Activated naive CD8-positive, alpha-beta T cell treated with anti-CD3 and anti-CD28 coated beads, Interleukin-2, amount 10 ng/mL, durations not matched to agents 7 days and 5 days (primary cell): ENCODE measurements at places on chromosomes 6 and 20.

DNA sequence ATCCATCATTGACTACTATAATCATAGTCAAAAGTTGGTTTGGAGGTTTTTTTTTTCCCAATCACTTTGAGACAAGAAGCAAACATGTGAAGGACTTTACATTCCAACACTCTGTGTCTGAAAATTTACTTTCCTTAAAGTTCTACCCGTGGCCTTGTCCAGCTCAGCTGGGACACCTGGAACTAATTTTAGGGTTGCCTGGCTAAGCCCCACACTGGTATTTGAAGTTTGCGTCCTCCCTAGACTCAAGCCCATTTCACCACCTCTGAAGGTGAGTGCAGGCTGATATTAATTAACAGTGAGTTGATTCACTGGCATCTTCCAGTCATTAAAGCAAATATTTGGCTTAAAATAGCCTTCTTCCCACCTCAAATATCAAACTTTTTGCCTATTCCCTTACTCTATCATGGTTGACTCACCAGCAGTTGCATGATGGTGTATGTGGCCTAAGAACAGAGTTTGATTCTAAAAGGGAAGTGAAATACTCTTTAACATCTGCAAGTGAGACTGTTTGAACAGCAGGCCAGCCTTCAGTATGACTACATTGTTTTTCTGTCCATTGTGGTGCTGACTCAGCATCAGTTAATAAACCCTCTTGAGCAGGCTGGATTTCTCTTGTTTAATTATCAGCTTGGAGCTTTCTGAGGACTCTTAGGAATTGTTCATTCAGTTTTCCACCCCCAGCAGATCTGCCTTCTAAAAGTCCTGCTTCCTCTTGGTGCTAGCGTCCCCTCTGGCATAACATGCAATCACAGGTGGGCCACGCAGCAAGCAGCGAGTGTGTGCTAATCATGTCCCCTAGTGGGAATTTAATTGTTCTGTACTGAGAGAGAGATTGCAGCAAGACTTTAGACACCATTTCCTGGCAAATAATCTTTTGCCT lies 1.8 kb upstream of the PRDM1 start:
- no peak overlapping the region for H3K27ac ChIP-seq
- H3K4me3 ChIP-seq = no peak overlapping the region
- peaks cover 47% of the 10 kb centered on the region for H3K4me1 ChIP-seq
- H3K36me3 ChIP-seq = peaks cover 2% of the 10 kb centered on the region
- DNase-seq = no peak

GRCh38 chr6:129113637-129114036 lies 230.7 kb downstream of the LAMA2 start:
- DNase-seq = no peak
- no peak overlapping the region for H3K27ac ChIP-seq
- no peaks in the 10 kb centered on the region for H3K4me1 ChIP-seq
- no peaks in the 10 kb centered on the region for H3K36me3 ChIP-seq
- peaks cover 2% of the 10 kb centered on the region for H3K27me3 ChIP-seq
- H3K4me3 ChIP-seq = no peak overlapping the region

DNA sequence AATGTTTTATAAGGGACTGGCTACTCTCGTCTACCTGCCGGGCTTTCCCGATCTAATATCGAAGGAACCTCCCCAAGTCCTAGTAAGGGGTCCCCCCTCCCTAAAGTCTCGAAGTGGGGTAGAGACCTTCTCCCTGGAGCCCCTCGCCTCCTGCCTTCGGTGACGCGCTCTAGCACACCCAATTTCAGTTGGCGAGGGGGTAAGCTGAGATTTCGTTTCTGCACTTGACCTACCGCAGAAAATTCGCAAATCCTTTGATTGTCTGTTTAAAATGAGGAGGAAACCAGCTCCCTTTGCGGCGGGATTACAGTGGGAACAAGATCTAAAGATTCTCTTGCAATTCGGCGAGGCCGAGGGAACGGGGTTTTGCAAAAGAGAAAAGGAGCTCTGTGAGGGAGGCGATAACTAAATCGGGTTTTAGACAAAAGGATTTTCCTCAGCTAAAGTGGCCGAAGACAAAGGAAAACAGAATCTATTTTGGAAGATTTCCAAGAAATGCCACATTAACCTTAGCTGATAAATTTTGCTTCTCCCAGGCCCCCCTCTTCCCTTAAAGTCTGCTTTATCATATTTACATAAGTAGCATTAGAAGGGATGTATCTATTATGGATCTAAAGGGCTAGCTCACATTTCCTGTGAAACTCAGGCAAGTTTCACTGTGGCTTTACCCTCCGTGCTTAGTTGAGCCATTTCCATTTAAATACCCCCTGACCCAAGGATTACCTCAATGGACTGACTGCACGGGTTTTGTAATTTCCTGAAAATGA lies 8.4 kb downstream of the SIM1 start:
- peaks cover 3% of the 10 kb centered on the region for H3K4me1 ChIP-seq
- peaks cover 10% of the 10 kb centered on the region for H3K27me3 ChIP-seq
- DNase-seq = no peak
- no peak overlapping the region for H3K4me3 ChIP-seq
- H3K36me3 ChIP-seq = no peaks in the 10 kb centered on the region

DNA sequence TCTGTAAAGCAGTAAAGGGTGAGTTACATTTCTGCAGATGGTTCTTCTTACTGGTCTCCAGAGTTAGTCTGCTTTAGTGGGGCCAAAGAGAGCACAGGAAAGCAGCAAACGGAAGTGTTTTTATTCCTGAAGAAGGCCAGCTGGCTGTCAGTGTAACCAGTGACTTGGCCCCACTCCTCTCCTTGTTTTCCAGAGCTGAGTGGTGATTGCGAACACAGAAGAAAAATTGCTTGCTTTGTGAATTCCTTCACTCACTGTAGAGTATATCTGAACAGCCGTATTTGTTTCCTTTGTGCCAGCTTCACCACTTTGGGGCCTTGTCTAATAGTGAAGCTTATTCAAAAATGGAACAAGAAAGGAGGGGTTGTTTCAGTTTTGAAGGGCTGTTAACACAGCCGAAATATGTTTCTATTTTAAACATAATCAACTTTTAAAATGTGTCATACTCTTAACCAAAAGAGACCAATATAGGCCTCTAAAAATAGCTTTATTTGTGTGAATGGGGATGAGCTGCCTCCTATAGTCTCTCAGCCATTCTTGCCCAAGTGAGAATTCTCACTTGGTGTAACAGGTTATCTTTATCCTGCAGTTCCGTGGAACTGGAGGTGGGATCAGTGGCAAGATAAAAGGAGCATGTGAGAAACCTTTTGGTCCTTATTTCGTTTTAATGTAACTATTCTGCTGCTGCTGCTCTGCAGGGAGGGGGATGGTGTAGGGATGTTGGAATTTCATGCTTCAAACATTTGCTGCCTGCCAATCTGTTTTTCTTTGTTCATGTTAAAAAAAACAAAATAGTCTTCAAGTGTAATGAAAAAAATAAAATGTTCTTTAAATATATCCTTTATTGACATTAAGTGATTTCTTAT lies 37.8 kb downstream of the ZC2HC1B start:
- H3K27ac ChIP-seq = no peak overlapping the region
- no peaks in the 10 kb centered on the region for H3K36me3 ChIP-seq
- H3K4me3 ChIP-seq = no peak overlapping the region
- no peaks in the 10 kb centered on the region for H3K27me3 ChIP-seq

GRCh38 chr6:106124015-106124414 lies 37.9 kb downstream of the PRDM1 start:
- no peak overlapping the region for H3K27ac ChIP-seq
- peaks cover 32% of the 10 kb centered on the region for H3K4me1 ChIP-seq
- peaks cover 12% of the 10 kb centered on the region for H3K27me3 ChIP-seq
- no peak overlapping the region for H3K4me3 ChIP-seq
- no peak for DNase-seq

DNA sequence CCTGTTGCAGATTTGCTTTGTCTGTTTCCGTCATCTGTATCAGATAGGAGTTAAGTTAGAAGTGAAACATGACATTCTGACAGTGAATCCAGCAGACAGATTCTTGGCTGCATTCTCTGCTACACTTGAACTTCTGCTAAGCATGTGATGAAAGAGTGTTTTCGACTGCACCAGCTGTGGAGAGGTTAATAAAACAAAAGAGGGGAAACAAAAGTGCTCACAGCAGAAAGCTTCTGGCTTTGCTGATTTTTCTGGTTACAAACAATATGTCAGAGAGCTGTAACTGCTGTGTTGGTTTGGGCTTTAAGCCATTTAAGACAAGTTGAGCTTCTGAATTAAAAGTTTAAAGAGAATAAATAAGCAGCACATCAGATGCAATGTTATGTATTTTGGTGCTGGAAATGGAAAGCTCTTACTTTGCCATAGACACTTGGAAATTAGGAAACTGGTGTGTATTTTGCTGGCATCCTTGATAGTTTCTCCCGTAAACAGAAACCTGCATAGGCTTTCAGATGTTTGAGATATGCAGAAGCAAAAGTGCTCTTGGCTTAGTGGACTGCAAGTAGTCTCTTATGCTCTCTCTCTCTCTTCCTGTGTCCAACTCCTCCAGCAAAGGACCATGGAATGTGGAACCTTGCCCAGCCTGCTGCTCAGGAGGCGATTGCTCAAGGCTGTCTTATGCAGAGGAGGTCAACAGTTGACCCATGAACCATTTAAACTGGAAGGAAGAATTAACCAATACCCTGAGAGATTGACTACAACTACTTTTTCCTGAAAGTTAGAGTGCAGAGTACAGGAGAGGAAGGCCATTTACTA lies 104.9 kb downstream of the RPS12 start:
- H3K36me3 ChIP-seq = no peaks in the 10 kb centered on the region
- H3K27me3 ChIP-seq = peaks cover 17% of the 10 kb centered on the region
- no peak for DNase-seq
- H3K27ac ChIP-seq = no peak overlapping the region
- H3K4me3 ChIP-seq = no peak overlapping the region

DNA sequence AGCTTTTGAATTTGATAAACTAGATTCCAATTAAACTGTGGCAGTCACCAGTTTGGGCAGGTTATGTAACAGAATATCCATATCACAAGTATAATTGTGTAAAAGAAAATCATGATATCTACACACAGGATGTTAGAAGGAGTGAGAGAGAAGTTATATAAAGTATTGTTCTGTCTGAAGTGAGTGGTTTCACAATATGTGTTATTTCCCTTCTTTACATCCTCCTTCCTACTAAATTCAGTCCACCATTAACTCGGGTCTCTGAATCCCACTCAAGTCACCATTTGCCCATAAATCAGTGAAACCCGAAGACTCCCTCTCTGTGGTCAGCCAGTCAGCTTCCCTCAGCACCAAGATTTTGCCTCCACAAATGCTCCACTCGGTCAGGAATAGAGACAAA lies 796 bp downstream of the HLA-DQB1 start:
- no peak for DNase-seq
- H3K36me3 ChIP-seq = peaks cover 16% of the 10 kb centered on the region
- H3K27ac ChIP-seq = peak overlapping the region; percentile 37
- H3K4me3 ChIP-seq = peak overlapping the region; percentile 76

DNA sequence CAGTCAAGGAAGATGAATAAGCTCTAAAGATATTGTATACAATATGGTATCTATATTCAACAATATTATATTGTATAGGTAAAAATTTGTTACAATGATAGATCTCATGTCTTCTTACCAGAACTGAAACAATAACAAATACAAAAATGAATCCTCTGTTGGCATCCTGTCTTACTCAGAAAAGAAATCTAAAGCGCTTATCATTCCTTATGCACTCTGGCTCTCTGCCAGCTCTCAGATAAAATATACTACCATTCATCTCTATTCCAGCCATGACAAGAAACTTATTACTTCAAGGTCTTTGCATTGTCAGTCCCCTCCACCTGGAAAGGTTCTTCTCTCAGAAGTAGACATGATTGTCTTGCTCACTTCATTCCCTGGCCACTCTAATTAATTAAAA lies 138.6 kb downstream of the THEMIS start:
- H3K27ac ChIP-seq = no peak overlapping the region
- H3K4me3 ChIP-seq = no peak overlapping the region
- peaks cover 58% of the 10 kb centered on the region for H3K36me3 ChIP-seq
- no peak for DNase-seq
- H3K4me1 ChIP-seq = peaks cover 31% of the 10 kb centered on the region
- H3K27me3 ChIP-seq = no peaks in the 10 kb centered on the region

GRCh38 chr6:6556738-6557503 lies 31.6 kb upstream of the LY86 start:
- peaks cover 42% of the 10 kb centered on the region for H3K4me1 ChIP-seq
- DNase-seq = no peak
- peak overlapping the region; percentile 26 for H3K27ac ChIP-seq
- no peak overlapping the region for H3K4me3 ChIP-seq
- peaks cover 3% of the 10 kb centered on the region for H3K36me3 ChIP-seq

GRCh38 chr20:61278296-61278695 lies 26.2 kb downstream of the CDH4 start:
- H3K4me3 ChIP-seq = no peak overlapping the region
- no peaks in the 10 kb centered on the region for H3K4me1 ChIP-seq
- H3K27me3 ChIP-seq = no peaks in the 10 kb centered on the region
- DNase-seq = no peak
- peaks cover 2% of the 10 kb centered on the region for H3K36me3 ChIP-seq
- no peak overlapping the region for H3K27ac ChIP-seq

DNA sequence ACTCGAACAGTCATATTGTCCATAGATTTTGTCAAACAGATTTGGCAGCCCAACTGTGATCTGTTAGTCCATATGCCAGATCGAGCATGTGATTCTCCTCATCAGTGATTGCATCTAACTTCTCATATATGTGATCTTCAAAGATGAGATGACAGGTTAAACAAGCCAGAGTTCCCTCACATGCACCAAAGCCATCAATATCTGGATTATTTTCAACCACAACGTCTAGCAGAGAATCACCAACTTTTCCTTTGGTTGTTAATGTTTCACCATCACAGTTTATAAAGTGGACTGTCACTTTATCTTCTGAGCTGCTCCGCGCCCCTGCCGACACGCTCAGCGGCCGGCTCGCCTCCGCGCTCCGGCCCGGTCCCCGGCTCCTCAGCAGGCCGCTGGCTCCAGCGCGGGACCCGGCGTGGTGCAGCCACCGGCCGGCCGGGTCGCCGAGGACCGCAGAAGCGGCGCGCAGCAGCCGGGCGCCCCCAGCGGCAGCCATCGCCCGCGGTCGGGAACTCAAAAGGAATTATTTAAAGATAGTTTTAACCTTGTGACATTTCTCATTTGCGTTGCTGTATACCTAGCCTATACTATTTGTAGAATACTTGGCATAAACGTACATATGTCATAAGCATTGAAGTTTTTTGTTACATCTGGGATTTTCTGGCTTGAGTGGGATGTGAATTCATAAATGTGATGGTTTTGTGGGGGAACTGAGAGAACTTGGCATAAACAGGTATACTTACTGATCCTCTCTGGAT lies 40.1 kb upstream of the DYNLRB1 start:
- no peaks in the 10 kb centered on the region for H3K27me3 ChIP-seq
- H3K36me3 ChIP-seq = peaks cover 44% of the 10 kb centered on the region
- peak; percentile 54 for DNase-seq
- H3K4me1 ChIP-seq = peaks cover 8% of the 10 kb centered on the region
